ENCODE measurements at places on chromosomes 4 and X.

- DNase-seq = no peak
Observed at GRCh38 chrX:70960730-70961129, 29.8 kb upstream of the SLC7A3 start.

- peak; percentile 82 for DNase-seq
Observed at GRCh38 chrX:69556060-69557011, 52.2 kb downstream of the NALF2 start.

GRCh38 chr4:13580036-13580435 is 35.7 kb upstream of the NKX3-2 start:
- DNase-seq = no peak

- DNase-seq = no peak
Observed at GRCh38 chrX:135087867-135088266, 32.5 kb downstream of the ETDB start.

DNA sequence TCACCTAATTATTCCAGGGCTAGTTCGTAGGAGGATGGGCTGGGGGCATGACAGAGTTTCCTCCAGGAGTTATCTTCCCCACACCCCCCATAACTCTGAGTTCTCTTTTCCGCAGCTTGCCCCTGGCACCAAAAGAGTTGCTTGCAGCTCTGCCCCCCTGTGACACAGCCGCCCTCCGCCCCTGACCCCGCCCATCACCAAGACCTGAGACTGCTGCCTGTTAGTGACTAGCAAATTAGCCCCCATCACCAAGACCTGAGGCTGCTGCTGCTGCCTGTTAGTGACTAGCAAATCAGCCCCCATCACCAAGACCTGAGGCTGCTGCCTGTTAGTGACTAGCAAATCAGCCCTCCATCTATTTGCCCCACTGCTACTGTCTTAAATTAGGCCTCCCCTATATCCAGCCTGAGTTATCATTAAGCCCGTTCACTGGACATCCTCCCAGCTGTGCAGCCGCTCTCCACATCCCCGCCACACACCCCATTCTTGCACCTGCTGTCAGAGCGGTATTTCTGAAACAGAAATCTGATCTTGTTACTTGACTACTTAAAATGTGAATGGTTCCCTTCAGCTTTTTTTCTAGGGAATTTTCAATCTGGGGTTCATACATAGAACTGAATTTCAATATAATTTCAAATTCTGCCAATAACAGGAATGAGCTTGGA is 1.5 kb upstream of the PAPSS1 start:
- no peak for DNase-seq

DNA sequence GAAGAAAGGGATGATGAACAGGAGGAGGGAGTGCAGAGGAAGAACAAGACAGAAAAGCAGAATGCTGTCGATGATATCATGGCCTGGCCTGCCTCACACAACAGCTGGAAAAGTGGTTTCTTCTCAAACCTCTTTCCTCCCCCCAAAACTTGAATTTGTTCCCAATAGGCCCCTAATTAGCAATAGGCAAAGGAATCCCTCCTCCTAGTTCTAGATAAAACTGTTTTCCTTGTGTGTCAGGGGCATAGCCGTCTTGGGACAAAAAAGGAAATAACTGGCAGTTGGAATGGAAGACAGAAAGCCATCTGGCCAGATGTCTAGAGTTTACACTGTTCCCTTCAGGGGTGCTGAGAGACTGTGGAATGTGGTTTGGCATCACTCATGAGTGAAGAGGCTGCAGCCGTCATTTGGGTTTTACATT is 177.8 kb upstream of the C1QTNF7 start:
- no peak for DNase-seq

DNA sequence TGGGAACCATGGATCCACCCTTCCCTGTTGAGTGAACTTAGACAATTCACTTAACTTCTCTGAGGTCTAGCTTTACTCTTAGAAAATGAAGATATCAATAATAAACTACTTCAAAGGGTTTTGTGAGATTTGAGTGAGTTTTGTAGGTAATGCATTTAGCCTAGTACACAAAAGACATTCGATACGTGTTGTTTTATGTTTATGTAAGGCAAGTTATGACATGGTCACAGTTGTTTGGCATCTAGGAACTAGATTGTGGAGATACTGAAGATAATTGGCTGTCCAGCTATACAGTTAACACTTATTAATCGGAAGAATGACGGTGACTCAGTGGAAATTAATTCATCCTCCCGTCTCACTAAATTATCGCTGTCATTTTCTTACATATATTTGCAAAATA is 1781.1 kb upstream of the TENM3 start:
- no peak for DNase-seq

DNA sequence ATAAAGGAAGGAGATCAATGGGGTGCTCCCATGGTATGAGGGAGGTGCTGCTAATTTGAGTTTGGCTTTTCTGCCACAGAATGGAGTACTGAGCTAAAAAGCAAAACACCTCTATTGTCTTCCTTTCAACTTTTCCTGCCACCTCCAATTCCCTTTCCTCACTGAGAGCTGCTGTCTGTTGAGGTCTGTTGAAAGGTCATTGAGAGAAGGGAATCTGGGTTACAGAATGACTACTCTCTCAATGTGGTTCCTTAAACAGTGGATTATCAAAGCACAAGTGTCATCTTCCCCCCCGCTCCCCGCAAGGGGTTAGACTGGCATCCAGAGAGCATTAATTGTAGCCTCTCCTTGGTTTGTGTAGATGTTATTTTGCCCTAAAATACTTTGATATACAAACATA is 10.7 kb downstream of the USP9X start:
- DNase-seq = no peak

- DNase-seq = no peak
Observed at GRCh38 chrX:147737690-147738089, 174.0 kb upstream of the FMR1 start.

- peak; percentile 55 for DNase-seq
Observed at GRCh38 chrX:108001218-108001814, 19.1 kb upstream of the TEX13B start.

All from kidney tubule cell (primary cell).